ENCODE measurements at places on chromosomes 2 and 18.
A peak's percentile ranks its signal among the peaks of the same experiment; 100 is the strongest.

DNA sequence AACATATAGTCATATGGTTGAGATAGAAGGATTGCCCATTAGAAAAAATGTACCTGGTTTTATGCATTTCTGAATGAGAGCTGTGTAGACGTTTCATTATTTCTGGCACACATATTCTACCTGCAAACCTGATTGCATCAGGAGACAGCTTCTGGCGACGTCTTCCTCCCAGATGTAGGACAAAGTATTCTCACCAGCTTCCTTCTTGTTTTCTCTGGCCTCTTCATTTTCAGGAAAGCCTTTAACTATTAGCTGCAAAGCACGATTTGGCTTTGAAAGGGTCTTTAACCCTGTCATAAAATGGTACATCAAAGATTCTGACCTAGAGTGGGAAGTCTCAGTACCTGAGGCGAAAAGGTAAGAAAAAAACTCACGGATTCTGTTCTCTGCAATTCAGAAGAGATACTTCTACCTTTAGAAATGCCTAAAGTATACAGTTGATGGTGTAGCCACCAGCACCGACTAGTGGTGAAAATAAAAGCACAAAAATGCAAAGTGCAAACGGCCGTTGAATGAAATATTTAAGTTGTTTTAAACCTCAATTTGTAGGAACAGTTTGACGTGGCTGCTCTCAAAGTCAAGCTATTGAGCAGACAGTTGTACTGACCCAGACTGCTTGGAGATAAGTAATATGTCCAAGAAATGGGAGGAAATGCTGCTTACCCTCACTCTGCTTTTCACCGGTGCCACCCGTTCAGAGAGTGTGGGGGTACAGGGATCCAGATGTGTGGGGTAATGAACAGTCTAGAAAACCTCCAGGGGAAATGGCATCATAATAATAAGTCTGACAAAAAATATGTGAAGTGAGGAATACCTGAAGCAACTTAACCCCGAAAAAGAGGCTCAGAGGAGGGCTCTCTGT is 20.2 kb downstream of the IL18RAP start:
- H3K4me1 ChIP-seq, result no peaks in the 10 kb centered on the region
- no peaks in the 10 kb centered on the region for H3K36me3 ChIP-seq
- no peak overlapping the region for H3K27ac ChIP-seq
- peak; percentile 58 for DNase-seq
- H3K27me3 ChIP-seq, result no peaks in the 10 kb centered on the region

DNA sequence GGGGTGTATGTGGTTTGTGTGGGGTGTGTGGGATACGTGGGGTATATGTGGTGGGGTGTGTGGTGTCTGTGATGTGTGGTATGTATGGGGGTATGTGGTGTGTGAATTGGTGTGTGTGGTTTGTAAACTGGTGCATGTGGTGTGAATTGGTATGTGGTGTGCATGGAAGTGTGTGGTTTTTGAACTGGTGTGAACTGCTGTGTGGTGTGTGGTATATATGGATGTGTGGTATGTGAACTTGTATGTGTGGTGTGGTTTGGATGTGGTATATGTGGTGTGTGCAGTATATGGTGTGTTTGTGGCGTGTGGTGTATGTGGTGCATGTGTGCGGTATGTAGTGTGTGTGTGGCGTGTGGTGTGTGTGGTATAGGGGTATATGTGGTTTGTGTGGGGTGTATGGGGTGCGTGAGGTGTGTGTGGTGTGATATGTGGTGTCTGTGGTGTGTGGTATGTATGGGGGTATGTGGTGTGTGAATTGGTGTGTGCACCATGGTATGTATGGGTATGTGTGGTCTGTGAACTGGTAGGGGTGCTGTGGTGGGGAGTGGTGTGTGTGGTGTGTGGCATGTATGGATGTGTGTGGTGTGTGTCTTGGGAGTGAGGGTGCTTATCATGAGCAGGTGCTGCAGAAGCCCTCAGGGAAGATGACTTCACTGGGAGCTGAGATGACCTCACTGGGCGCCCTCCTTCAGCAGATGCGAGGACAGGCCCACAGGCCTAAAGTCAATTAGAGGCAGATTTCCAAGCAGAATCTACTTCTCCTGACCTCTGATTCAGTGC is 209.6 kb upstream of the TNP1 start:
- H3K27ac ChIP-seq, result no peak overlapping the region
- no peak overlapping the region for H3K4me3 ChIP-seq
- peaks cover 7% of the 10 kb centered on the region for H3K4me1 ChIP-seq
- DNase-seq, result no peak
- H3K36me3 ChIP-seq, result no peaks in the 10 kb centered on the region

GRCh38 chr2:64820901-64821300 is 167.2 kb upstream of the SERTAD2 start:
- H3K4me1 ChIP-seq, result no peaks in the 10 kb centered on the region
- no peaks in the 10 kb centered on the region for H3K27me3 ChIP-seq
- no peak overlapping the region for H3K4me3 ChIP-seq
- no peak for DNase-seq
- no peaks in the 10 kb centered on the region for H3K36me3 ChIP-seq
- H3K27ac ChIP-seq, result no peak overlapping the region

DNA sequence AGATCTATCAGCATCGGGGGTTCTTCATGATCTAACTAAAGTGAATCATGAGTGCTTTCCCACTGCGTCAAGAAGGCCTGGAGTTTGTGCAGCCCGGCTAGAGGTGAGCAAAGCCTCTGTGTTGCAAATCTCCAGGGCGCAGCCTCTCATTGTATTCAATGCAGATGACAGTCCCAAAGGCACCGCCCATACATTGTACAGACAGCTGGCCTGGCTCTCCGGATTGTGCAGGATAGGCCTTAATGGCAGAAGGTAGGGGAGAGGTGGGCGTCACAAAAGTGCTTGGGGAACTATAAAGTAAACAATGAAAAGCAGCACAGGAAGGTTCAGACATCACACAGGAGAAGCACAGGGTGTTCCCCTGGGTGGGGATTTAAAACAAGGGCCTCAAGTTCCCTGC is 907 bp upstream of the GYPC start:
- H3K27ac ChIP-seq, result peak overlapping the region; percentile 98
- no peak overlapping the region for H3K4me3 ChIP-seq
- H3K27me3 ChIP-seq, result no peaks in the 10 kb centered on the region
- H3K36me3 ChIP-seq, result no peaks in the 10 kb centered on the region
- peaks cover 14% of the 10 kb centered on the region for H3K4me1 ChIP-seq

DNA sequence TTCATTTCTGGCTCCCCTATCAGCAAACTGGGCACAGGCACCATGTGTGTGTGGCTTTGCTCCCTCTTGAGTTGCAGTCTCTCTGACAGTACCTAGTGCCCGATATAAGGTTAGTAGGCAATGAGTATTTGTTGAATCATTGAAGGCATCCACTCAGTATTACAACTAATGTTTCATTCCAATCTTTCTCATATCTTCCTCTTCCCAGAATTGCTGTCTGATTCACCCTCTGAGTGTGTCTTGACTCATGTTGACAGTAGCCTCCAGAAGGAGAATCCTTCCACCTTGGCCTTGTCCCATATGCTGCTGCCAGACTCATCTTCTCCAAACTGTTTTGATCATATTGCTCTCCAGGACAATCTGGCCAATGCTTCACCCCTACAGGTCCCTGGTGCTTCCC is 202.5 kb downstream of the LRRTM1 start:
- H3K4me1 ChIP-seq, result peaks cover 2% of the 10 kb centered on the region
- H3K27me3 ChIP-seq, result no peaks in the 10 kb centered on the region
- no peak overlapping the region for H3K27ac ChIP-seq
- no peak overlapping the region for H3K4me3 ChIP-seq
- H3K36me3 ChIP-seq, result no peaks in the 10 kb centered on the region

- DNase-seq, result no peak
- H3K36me3 ChIP-seq, result no peaks in the 10 kb centered on the region
- no peak overlapping the region for H3K27ac ChIP-seq
- H3K4me3 ChIP-seq, result no peak overlapping the region
Measured at GRCh38 chr2:58407487-58407886, 166.4 kb upstream of the FANCL start.

DNA sequence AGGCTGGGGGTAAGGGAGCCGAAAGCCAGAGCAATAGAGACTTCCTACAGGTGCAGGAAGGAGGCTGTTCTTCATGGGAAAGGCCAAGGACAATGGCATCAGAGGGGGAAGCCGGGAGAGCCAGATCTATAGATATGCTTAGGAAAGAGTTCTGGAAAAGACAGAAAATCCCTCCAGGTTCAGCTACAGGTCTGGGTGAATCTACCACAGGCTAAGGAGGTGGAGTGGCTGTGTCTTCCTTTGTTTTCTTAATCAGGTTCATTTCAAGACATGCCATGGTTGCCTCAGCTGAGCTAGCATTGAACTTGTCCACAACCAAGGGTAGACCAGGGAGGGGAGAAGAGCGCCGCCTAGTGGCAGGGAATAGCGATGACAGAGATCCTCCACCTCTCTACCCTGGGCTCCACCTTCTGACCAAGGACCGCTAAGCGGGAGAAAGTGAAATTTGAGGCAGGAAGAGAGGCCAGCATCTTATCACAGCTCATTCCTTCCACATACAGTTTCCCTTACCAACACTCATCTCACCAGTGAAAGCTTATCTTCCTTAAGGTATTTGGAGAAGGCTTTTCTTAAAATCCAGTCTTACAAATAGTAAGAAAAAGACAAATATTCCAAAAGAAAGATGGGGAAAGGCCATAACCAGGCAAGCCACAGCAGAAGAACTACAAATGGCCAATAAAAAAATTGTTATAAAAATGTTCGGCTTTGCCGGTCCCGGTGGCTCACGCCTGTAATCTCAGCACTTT is 74.2 kb downstream of the VIT start:
- DNase-seq, result peak; percentile 22
- no peaks in the 10 kb centered on the region for H3K27me3 ChIP-seq
- no peak overlapping the region for H3K27ac ChIP-seq

GRCh38 chr2:30148850-30149249 is 2.0 kb downstream of the YPEL5 start:
- H3K36me3 ChIP-seq, result no peaks in the 10 kb centered on the region
- no peaks in the 10 kb centered on the region for H3K27me3 ChIP-seq
- no peak overlapping the region for H3K4me3 ChIP-seq
- DNase-seq, result no peak
- no peak overlapping the region for H3K27ac ChIP-seq
- H3K4me1 ChIP-seq, result peaks cover 8% of the 10 kb centered on the region

GRCh38 chr18:24228667-24229041 is 89.8 kb downstream of the CABYR start:
- DNase-seq, result no peak
- H3K4me3 ChIP-seq, result no peak overlapping the region
- H3K4me1 ChIP-seq, result peaks cover 10% of the 10 kb centered on the region
- no peaks in the 10 kb centered on the region for H3K27me3 ChIP-seq

- no peak overlapping the region for H3K27ac ChIP-seq
- no peaks in the 10 kb centered on the region for H3K4me1 ChIP-seq
Measured at GRCh38 chr2:181340891-181341290, 116.3 kb upstream of the ITGA4 start.

- no peak overlapping the region for H3K4me3 ChIP-seq
- no peaks in the 10 kb centered on the region for H3K4me1 ChIP-seq
- H3K27me3 ChIP-seq, result no peaks in the 10 kb centered on the region
- DNase-seq, result no peak
- no peak overlapping the region for H3K27ac ChIP-seq
- H3K36me3 ChIP-seq, result no peaks in the 10 kb centered on the region
Measured at GRCh38 chr2:171146633-171147032, 14.1 kb downstream of the TLK1 start.

DNA sequence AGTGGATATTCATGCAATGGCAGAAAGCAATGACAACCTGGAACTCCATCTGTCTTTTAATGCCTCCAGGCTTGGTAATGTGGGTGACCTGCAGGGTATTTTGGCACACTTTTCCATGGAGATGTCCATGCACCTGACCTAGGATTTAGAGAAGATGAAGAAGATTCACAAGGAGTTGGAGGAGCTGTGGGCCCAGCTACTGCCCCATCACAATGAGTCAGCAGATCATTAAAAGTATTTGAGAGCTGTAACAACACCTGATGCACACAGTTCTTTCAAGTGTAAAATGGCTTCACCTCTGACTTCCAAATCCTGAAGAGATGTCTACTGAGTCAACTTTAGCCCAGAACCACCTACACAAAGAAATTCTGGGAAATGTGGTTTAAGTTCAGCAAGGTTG is 22.1 kb upstream of the OSR1 start:
- H3K36me3 ChIP-seq, result no peaks in the 10 kb centered on the region
- DNase-seq, result no peak
- H3K27me3 ChIP-seq, result no peaks in the 10 kb centered on the region

- H3K36me3 ChIP-seq, result peaks cover 2% of the 10 kb centered on the region
- no peak overlapping the region for H3K4me3 ChIP-seq
- H3K27ac ChIP-seq, result no peak overlapping the region
- DNase-seq, result no peak
- peaks cover 5% of the 10 kb centered on the region for H3K4me1 ChIP-seq
Measured at GRCh38 chr2:54546518-54546917, 90.4 kb downstream of the SPTBN1 start.

- DNase-seq, result no peak
- H3K4me1 ChIP-seq, result no peaks in the 10 kb centered on the region
- no peak overlapping the region for H3K27ac ChIP-seq
- H3K27me3 ChIP-seq, result no peaks in the 10 kb centered on the region
- H3K4me3 ChIP-seq, result no peak overlapping the region
Measured at GRCh38 chr2:239118675-239119211, 270.9 kb downstream of the TWIST2 start.

DNA sequence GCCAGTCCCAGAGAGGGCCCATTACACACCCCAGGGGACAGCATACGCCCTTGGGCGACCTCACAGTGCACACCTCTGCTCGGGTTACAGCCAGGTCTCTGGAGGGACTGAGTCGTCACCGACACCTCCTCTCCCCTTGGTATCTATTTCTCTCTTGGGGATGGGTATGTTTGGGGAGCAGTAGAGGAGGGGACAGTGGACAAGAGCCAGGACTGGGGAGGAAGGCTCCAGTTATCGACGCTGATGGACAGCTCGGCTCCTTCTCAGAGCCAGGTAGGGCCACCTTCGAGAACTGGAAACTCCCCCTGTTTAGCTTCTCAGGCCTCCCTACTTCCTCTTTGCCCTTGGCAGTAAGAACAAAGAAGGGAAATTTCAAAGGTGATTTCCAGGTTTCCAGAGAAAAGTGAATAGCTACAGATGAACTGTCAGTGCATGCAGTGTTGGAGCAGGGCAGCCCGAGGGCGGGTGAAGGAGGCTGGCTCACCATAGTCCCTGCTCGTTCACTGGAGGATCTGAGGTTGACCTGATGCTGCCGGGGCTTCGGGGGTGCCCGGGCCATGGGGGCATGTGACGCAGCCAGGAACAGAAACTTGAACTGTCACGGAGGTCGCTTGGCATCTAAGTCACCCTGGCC is 4.4 kb upstream of the SEMA4C start:
- no peaks in the 10 kb centered on the region for H3K36me3 ChIP-seq
- DNase-seq, result no peak
- no peaks in the 10 kb centered on the region for H3K4me1 ChIP-seq
- H3K4me3 ChIP-seq, result no peak overlapping the region
- peaks cover 4% of the 10 kb centered on the region for H3K27me3 ChIP-seq
- H3K27ac ChIP-seq, result no peak overlapping the region

DNA sequence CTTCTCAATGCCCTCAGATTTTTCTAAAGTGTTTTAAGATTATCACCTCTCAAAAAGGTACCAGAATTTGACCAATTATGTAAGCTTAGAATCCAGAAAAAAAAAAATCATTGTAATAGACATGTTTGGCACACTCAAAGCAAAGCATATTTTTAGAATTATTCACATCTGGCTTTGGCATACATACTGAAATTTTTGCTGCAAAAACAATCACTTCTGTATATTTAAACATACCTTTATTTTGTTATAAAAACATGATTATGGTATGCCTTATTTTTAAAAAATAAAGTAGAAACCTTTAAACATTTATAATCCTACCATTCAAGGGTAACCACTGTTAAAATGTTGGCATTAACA is 143.3 kb downstream of the ESCO1 start:
- peaks cover 2% of the 10 kb centered on the region for H3K27me3 ChIP-seq
- no peaks in the 10 kb centered on the region for H3K36me3 ChIP-seq
- H3K27ac ChIP-seq, result no peak overlapping the region
- peak; percentile 19 for DNase-seq

- DNase-seq, result no peak
- H3K4me3 ChIP-seq, result no peak overlapping the region
- no peaks in the 10 kb centered on the region for H3K27me3 ChIP-seq
- H3K4me1 ChIP-seq, result no peaks in the 10 kb centered on the region
Measured at GRCh38 chr18:73943763-73944162, 203.9 kb downstream of the FBXO15 start.
